ENCODE measurements at places on chromosomes 4 and X. TPM values are rescaled to one million over a fixed set of nuclear protein-coding genes. Genes with fewer than 3 reads are reported as not detected.

GRCh38 chr4:128335541-128335940, 47.9 kb upstream of the PGRMC2 start:
- no peaks in the 10 kb centered on the region for H3K36me3 ChIP-seq
- no peak for DNase-seq
- H3K4me1 ChIP-seq: peaks cover 18% of the 10 kb centered on the region
- no peak overlapping the region for H3K4me3 ChIP-seq

The DAPP1 gene
- total RNA-seq: 0.59 TPM

GRCh38 chrX:13101441-13102139, 57.2 kb upstream of the FAM9C start:
- H3K27ac ChIP-seq: peak overlapping the region; percentile 69
- no peaks in the 10 kb centered on the region for H3K36me3 ChIP-seq
- peak; percentile 90 for DNase-seq
- no peaks in the 10 kb centered on the region for H3K27me3 ChIP-seq

The SORBS2 gene
- 97.4 TPM for total RNA-seq

The FAM156A gene
- 24.1 TPM for total RNA-seq

The TMEM255A gene
- 4.6 TPM for total RNA-seq

DNA sequence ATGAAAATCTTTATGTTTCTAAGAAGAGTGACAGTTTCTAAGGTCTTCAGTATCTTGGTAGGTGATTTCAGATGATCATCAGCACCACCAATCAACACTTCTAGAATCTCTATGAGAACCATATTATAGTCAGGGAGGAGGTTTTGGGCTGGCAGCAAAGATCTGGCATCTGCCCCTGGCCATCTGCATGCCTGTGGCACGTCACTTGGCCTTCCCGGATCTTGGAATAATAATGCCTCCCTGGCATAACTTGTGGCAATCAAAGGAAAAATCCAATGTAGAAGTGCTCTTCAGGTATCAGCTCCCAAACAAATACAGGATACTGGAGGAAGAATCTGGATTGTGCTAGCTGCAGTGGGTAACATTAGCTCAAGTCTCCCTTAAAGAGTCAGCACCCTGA, 57.3 kb downstream of the RASL11B start:
- no peak overlapping the region for H3K27ac ChIP-seq
- no peaks in the 10 kb centered on the region for H3K36me3 ChIP-seq
- no peak for DNase-seq
- peaks cover 5% of the 10 kb centered on the region for H3K4me1 ChIP-seq
- H3K4me3 ChIP-seq: no peak overlapping the region
